Activated CD4-positive, alpha-beta T cell treated with anti-CD3 and anti-CD28 coated beads for 24 hours (primary cell): ENCODE measurements at places on chromosomes 13 and 19.
A peak's percentile ranks its signal among the peaks of the same experiment; 100 is the strongest.

DNA sequence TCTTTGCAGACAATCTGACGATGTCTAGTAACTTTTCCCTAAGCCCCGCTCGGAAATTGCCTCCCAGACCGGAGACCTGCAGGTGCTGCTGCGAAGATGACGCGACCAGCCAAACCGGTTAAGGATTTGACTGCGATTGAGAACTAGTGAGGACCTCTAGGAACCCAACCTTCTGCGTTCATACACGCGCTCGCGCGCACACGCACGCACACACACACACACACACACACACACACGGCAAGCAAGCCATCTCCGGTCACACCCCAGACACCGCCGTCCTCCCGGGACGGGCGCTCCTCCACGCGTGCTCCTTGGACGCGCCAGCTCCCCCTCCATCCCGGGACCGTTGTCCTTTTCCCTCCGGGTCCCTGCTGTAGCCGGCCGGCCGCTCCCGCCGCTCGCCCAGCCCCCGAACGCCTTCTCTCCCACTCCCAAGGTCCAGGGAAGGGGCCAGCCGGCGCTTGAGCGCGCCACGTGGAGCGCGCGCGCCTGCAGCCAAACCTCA lies 1.2 kb downstream of the TBC1D4 start:
- DNase-seq = peak; percentile 10

DNA sequence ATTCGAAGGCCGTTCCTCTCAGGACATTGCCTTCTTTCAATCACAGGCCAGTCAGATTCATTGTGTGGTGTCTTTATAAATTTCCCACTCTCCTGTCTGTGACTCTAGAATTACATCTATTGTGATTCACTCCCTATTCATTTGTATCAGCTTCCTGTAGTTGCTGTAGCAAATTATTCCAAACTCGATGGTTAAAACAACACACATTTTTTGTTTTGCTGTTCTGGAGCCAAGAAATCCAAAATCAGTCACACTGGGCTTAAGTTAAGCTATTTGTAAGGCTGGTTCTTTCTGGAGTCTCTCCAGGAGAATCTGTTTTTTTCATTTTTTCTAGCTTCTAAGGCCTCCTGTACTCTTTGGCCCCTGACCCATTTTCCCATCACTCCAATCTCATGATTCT lies 1487.0 kb upstream of the SLC10A2 start:
- no peak for DNase-seq

DNA sequence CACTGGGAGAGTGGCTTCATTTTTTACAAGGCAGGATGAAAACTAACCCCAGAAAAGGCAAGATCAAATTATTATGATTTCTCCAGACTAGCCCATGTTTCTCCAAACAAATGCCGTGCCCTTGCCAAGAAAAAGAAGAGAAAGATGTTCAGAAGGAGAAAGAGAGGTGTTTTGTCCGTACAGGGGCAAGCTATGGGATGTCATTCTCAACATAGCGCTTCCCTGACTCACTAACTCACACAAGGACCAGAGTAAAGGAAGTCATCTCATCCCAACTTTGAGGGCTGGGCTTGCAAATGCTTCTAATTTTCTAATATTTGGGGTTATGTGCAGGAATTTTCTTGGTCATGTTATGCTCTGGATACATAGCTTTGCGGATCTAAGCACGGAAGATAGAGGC lies 224.2 kb upstream of the MAB21L1 start:
- no peak for DNase-seq

DNA sequence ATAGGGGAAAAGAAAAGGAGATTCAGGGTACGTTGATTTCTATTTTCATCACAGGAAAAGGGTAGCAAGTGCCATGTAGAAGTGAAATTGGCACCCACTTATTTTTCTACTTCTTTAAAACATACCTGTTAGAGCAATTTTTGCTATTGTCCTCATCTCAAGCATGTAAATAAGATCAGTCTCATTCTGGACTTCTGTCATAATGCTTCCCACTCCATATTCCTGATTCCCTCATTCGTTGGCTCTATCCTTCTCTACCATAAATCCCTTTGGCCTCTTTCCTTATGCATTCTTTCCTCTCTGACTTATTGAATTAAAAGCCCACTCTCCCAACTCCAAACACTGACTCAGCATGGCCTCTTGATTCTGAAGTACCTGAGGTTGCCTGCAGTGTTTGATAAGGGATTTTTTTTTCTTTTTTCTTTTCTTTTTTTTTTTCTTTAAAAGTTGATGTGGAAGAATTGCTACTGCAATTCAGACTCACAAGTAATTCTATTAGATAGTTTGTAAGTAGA lies 465.7 kb downstream of the SLITRK6 start:
- DNase-seq = no peak

GRCh38 chr19:9658769-9659168 lies 16.1 kb downstream of the ZNF562 start:
- DNase-seq = no peak

DNA sequence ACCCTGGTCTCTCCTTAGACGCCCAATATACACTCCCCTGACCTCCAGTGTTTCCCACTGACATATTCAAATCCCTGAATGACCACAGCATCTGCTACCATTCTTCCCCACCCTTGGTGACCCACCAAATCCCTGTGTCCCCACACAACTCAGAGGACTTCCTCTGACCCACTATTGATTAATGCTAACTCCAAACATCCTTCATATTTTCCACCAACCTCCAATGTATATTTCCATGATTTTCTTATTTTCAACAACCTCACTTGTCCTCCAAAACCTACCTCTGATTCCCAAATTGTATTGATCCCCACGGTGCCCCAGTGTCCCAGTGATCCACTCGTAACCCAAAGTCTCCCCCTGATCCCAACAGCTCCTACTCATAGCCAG lies 526 bp upstream of the DMWD start:
- no peak for DNase-seq

- DNase-seq = no peak
Measured at GRCh38 chr13:27174766-27175455, 3.3 kb upstream of the USP12 start.

DNA sequence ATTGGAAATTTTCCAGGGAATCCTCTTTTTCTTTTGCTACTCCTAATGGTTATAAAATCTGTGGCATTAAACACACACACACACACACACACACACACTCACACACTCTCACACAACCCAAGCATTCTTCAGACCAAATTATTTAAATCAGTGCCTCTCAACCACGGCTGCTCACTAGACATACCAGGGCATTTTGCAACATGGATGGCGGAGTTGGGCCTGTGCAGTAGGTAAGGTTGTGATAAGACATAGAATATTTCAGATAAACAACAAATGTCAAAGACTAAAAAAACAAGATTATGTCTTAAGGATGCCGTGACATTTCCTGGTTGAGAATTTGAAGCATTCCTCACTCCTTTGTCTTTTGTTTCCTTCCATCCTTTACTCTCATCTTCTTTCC lies 443.1 kb downstream of the MYO16 start:
- DNase-seq = no peak

GRCh38 chr13:28251466-28251865 lies 113.1 kb downstream of the PAN3 start:
- DNase-seq = no peak

GRCh38 chr19:46726551-46726950 lies 9.6 kb upstream of the PRKD2 start:
- no peak for DNase-seq

DNA sequence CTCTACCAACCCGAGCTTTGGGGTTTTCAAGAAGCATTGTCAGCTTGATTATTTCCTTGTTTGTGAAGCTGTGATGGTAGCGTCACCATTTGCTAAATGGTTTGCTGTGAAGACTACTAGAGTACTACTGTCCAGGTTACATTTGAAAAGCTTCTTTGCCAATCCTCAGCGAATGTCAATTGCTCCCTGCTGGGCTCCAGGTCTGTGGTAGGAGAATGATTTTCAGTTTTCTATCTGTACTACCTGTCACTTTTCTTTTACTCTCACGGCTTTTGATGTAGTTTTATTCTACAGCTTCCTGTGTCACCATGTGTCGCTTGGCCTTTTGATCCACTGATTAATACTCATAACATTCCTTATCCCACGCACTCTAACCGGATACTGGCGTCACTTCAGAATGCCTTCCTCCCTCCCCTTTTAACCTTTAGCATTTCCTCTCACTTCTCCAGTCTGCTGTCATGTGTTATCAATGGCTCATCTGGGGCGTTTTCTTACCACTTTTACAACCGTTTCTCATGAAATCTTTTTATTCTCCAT lies 7.5 kb upstream of the GPR183 start:
- no peak for DNase-seq

GRCh38 chr13:52786766-52787165 lies 47.1 kb upstream of the CNMD start:
- DNase-seq = no peak

DNA sequence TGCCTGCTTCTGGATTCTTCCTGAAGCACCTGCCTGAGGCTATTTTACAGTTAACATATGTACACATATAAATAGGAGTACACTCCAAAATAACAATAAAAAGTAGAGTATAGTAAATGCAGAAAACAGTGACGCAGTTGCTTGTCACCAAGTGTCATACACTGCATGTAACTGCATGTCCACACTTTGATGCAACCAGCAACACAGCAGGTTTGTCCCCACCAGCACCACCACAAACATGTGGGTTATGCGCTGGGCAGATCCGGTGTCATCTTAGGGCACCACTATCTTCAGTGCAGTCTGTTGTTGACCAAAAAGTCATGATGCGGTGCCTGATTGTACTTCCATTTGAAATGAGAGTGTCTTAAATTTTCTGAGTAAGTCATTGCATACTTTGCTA lies 51.3 kb downstream of the COL4A2 start:
- no peak for DNase-seq

DNA sequence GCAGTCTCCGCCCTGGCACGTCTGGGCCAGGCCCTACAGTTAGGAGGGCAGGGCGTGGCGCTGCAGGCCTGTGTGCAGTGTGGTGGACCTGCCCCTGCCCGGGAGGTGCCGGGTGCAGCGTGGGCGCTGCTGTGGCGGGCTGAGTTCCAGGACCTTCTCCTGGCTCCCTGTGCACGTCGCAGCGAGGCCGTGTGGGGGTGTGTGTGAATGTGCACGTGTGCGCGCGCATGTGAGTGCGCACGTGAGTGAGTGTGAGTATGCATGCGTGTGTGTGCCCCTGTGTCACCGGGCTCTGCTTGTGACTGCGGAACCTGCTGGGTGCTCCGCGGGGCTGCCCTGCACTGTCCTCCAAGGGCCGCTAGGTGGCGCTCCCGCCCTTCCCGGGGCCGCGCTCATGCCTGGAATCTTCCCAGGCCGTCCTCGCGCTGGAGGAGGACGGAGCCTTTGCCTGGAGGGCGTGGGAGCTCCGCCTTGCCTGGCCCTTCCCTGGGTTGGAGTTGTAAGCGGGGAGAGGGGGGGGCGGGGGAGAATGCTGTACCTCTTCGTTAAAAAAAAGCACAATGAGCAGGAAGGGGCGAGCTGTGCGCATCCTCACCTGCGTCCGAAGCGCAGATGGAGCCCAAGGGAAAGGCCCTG lies 79.3 kb downstream of the KDM4B start:
- peak; percentile 46 for DNase-seq

DNA sequence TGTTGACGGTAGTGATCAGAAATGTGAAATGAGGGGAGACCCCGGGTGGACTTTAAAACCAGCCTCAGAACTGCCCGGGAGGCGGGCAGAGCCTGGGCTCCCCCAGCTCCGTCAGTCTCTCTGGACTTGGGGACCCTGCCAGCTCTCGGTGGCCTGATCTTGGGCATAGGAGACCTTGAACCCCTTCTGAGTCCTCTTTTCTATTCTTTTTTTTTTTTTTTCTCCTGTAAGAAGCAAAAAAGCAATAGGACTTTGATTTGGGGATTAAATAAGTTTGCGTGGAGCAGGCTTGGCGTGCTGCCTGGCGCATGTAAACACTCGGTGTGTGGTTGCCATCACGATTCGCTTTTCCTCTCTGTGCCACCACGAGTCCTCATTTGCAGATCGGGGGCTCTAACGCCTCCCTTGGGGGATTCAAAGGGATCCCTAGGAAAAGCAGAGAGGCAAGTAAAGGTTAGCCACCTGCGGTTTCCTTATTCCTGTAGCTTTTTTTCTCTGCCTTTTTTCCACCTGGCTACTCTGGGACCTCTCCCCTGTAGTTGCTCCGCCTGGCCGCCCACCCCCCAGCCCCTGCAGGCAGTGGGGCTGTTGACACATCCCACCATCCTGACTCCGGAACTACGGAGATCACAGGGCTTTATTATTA lies 1.3 kb downstream of the SAFB start:
- no peak for DNase-seq

- no peak for DNase-seq
Measured at GRCh38 chr19:2483484-2484151, 7.7 kb downstream of the GADD45B start.

DNA sequence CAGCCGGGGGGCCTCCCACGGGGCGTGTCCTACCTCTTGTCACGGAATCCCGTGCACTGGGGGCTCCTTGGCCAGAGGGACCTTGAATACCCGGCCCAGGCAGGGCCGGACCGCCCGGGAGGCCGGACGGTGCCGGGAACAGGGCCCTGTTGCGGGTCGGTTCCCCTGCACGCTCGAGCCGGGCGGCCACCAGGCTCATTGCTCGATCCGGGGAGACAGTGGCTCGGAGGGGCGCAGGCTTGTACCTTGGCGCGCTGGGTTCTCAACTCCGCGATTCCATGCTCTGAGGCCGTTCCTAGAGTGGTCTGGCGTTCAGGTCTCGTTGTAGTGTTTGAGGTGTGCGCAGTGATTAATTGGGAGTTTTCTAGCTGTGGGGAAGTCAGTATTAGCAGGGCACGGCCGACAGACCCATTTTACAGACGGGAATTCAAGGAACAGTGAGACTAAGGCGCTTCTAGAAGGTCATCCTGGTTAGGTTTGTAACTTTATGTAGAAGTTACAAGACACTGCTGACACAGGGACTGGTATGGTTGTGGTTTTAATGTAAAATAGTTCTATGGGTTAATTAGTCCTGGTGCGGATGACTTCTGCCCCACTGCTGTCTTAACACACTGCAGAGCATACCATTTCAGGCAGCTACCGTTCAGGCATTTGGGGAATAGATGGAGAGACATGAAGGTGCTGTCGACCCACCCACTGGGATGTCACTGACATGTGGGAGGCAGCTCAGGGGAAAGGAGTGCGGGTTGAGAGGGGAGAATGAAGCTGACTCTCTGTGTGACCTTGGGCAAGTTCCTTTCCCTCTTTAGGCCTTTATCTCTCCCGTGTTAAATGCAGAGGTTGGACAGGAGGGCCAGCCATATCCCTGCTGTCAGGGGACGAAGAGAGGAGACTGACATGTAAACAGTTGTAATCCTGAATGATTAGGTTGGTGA lies 592 bp downstream of the CLPTM1 start:
- no peak for DNase-seq
